ENCODE measurements at places on chromosomes 16 and 17.
A peak's percentile ranks its signal among the peaks of the same experiment; 100 is the strongest.

DNA sequence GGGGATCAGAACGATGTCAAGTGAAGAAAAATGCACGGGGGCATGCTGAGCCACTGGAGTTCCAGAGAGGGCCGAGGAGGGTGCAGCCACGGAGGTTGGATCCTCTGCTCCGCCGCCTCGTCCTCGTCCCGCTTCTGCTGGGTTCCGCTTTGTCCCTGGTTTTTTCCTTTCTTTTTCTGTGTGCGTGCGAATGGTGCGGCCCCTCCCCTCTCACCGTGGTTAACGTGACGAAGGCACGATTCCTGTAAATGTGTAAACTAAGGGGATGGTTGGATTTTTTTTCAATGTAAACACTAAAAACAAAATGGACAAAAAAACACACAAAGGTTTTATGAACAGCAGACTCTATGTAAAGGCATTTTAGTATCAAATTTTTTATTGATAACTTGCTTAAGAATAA lies 46.7 kb downstream of the ACTG1 start:
- DNase-seq: no peak

DNA sequence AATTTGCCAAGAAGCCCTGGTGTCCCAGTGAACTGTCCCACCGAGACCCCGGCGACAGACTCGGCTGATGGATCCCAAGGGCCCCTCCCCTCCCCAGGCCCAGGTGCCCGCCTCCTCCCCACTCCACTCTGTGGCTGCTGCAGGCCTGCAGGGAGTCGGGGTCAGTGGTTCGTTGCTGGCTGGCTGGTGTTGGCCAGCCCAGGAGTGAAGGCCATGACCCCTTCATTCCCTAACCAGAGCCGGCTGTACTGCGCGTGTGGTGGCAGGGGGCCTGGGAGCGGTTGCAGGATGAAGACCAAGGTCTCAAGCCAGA lies 9.2 kb upstream of the TBX2 start:
- DNase-seq: no peak

GRCh38 chr16:2835638-2836493 lies 5.8 kb downstream of the ZG16B start:
- DNase-seq: no peak

DNA sequence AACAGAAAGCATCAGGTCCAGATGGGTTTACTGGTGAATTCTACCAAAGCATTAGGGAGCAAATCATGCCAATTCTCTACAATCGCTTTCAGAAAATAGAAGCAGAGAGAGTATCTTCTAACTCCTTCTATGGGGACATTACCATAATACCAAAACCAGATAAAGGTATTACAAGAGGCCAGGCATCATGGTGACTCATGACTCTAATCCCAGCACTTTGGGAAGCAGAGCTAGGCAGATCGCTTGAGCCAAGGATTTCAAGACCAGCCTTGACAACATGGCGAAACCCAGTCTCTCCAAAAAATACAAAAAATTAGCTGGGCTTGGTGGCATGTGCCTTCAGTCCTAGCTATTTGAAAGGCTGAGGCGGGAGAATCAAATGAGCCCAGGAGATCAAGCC lies 23.0 kb downstream of the HBQ1 start:
- DNase-seq: no peak

DNA sequence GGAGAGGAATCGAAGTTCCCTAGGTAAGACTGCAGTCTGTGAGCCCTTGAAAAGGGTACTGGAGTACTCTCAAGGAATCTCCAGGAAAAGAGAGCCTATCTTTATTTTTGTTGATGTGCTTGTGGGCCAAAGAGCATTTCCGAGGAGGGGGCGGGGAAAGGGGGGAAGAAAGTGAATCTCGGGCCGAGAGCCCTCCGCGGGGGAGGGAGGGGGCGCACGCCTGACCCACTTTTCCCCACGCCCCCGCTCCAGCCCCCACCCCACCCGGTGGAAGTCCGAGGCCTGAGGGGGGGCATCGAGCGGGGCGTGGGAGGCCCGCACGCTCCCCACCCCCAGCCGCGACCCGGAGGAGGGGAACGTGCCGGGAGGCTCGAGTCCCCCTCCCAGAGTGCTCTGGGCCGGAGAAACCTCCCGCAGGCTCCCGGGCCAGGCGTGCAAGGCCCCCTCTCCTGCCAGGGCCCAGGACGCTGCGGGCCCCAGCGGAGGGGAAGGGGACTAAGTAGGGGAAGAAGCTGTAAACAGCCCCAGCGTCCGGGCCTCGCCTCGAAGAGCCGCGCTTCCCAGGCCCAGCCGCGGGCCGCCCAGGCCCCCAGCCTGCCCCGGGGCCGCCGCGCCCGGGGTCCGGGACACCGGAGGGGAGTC lies 444 bp downstream of the HELZ start:
- DNase-seq: no peak

- no peak for DNase-seq
Measured at GRCh38 chr17:82241926-82242697, 13.3 kb downstream of the SLC16A3 start.

DNA sequence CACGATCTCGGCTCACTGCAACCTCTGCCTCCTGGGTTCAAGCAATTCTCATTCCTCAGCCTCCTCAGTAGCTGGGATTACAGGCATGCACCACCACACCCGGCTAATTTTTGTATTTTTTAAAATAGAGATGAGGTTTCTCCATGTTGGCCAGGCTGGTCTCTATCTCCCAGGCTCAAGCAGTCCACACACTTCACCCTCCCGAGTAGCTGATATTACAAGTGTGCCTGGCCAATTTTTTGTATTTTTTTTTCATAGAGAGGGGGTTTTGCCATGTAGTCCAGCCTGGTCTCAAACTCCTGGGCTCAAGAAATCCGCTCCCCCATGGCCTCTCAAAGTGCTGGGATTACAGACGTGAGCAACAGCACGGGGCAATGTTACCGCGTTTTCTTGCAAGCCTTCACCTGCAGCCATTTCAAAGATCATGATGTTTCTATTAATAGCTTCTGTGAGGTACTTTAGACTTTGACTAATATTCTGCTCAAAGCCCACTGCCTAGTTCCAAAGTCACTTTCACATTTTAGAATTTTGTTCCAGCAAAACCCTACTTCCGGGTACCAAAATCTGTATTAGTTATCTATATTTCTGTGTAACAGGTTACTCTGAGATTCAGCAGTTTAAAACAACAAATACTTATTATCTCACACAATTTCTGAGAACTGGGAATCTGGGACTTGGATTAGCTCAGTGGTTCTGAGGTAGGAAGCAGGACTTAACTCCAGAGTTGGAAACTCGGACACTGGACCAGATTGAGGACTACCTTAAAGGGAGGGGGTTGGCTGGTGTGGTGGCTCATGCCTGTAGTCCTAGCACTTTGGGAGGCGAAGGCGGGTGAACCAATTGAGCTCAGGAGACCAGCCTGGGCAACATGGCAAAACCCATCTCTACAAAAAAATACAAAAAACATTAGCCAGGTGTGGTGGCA lies 12.0 kb upstream of the MED13 start:
- no peak for DNase-seq

DNA sequence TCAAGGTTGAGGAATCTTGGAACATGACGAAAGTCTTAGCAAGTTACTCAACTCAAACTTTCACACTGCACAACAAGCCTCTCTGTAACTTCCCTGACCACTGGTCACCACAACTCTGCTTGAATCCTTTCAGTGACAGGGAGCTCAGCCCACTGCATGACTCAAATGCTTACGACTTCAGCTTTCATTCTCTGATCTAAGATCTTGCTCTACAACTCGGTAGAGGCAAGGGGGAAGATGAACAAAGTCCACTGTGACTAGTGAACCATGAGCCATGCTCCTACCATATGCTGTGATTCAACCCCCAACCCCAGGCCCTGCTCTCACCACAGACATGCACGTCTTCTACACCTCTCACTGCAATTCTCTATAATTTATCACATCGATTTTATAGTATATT lies 160.9 kb downstream of the SLC39A11 start:
- DNase-seq: no peak

DNA sequence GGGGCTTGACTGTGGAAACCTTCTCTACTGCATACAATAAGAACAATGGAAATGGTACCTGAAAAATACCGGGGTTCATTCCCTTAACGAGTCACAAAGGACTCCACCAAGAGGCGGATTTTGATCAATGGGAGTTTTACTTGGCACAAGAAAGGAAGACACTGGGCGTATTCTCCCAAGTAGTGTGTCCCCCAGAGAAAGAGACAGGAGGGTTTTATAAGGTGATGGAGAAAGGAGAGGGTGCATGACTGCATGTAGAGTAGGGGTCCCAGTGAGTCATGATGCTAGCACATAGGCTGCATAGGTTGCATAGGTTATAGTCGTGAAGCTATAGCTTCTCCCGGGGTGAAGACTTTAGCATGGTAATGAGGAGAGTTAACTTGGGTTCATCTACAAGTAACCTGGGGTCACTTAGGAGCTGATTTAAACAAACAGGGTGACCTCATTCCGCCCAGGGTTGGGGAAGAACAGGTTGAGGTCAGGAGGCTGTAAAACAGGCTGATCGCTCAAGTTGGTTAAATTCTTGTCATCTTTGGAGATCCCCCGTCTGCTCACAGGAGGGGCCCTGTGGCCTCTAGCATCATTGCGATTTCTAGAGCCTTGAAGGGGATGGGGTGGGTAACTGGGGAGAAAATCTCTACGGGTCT lies 1.5 kb downstream of the MPV17L start:
- DNase-seq: no peak

DNA sequence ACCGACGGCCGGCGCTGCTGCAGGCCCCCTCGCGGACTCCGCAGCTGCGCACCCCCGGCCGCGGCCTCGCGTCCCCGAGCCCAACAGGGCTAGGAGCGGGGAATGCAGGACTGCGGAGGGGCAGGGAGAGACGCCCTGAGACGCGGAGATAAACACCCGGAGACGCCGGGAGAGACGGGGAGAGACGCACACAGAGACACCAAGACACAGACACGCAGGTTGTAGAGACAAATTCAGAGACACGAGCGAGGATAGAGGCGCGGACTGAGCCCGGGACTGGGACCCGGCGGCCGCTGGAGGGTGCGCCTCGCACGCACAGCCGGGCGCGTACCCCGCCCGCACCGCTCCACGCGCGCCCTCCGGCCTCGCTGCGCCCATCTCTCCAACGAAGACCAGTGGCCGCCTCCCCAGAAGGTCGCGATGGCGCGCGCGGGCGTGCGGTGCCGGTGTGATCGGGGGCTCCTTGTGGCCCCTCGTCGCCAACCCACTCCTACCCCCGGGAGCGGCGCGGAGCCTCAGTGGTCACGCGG lies 902 bp downstream of the STAC2 start:
- DNase-seq: no peak

DNA sequence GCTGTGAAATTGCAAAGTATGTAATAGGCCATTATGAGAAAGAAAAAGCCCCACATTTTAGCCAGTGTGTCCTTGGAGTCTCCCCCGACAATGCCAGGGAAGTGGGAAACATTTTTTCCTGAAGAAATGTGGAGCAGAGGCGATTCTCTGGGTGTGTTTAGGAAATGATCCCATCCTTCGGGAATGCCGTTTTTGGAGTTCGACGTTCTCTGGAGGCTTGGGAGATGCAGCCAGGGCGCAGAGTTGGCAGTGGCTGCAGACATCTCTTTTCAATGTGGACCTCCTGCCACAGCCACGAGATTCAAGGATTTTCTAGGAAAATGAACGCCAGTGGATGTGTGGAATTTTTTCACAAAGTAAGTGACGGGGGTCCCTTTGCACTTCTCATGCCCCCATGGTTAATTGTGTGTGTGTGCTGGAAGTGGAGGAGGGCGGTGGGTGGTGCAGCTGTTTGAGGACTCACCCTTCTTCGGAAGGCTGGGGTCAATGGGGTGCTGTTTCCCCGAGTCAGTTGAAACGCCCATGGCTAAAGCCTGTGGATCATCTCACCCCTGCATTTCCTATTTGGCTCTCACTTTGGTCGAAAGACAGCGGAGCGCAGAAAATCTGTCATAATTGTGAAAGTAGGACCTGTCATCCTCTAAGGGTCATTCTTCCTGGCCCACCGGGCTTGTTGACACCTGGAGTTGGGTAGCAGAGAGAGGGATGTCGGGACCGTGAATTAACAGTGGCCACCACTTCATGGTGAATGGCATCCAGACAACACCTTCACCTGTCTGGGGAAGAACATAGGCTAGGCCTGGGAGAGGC lies 73.2 kb downstream of the CMIP start:
- DNase-seq: no peak

- DNase-seq: peak; percentile 4
Measured at GRCh38 chr17:58577696-58578095, 63.3 kb upstream of the MTMR4 start.

DNA sequence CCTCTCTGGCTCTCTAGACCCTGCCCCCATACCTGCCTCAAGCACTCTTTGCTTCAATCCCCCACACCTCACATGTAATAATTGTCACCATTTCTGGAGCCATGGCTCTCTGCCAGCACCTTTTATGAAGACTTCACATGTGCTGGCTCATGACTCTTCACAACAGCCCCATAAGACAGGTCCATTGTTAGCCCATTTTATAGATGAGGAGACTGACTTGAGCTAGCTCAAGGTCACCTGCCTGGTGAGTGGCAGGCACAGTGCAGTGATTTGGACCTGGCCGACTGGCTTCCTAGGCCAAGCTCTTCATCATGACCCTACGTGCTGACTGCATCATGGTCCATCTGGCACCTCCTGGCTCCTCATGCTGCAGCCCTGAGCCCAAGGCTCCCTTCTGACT lies 25.0 kb downstream of the FAM20A start:
- DNase-seq: no peak

DNA sequence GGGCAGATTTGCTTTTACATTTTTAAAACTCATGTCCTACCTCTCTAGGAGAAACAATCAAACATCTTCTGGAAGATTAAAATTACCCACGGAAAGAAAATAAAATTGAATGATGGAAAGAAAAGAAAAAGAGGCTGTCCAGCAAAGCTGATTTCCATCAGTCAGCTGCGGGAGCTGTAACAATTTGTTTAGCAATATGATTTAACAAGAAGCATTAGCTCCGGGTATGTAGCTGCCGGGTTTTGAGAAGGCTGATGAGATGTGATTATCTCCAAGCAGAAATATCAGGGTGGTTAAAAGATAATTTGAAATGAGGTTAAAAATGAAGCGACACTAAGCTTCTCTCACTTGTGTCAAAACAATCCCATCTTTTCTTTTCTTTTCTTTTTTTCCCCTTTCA lies 608.9 kb upstream of the SALL1 start:
- DNase-seq: no peak

DNA sequence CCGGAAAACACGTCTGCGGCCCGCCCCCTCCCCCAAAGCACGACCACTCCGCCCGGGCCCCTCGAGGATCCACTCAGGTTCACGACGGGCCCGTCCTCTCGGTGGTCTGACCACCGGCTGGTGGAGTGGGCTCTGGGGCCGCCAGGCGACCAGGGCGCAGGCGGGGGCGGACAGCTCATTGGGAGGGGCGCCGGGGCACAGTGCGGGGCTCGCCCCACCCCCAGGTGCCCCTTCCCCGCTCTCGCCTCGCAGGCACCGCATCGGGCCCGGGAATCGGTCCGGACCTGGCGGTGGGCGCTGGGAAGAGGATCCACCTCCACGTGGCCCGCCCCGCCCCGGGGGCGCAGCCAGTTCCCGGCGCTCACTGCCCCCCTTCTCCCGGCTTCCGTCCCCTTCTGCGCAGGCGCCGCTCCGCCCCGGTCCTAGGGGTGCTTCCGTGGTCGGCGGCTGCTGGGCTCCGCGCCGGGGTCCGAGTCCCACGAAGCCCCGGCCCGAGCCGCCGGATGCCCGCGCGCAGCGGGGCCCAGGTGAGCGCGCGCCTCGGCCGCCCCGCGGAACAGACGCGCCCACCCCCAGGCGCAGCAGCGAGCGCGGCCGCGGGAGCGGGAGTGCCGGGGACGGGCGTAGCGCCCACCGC lies at the start of gene MPG:
TSS of gene MPG (plus strand) at position 419 of the 637 bp plus-strand sequence. CDS start at position 504, 85 bp downstream.
- peak; percentile 62 for DNase-seq

- peak; percentile 53 for DNase-seq
Measured at GRCh38 chr16:28326881-28327610, 34.7 kb downstream of the SBK1 start.
